CD4-positive, alpha-beta T cell (primary cell): ENCODE measurements at places on chromosomes 6 and 20.

DNA sequence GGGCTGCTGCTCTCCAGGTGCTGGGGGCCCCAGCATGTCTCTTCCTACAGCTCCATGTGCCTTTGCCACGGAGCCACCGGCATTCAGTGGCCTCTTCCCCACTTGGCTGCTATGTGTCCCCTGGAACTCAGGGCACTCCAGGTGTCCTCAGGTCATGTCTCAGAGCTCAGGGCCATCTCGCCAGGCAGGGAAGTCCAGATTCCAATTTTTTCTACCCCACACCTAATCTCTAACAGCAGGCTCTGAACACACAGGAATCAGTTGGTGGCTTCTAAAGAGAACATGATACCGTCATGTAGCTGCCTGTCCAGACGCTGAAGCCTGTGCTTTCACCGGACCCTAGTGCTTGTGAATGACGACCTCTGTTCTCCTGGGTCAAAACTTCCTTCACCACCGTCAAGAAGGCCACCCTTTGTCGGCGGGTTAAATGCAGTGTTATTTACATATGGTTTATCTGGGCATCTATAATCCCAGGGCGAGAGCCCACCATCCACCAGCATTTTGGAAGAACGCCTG, 4.2 kb upstream of the SLCO4A1 start:
- DNase-seq, result no peak

- no peak for DNase-seq
These were observed 91.1 kb downstream of the TXNDC5 start for GRCh38 chr6:7819431-7820015.

DNA sequence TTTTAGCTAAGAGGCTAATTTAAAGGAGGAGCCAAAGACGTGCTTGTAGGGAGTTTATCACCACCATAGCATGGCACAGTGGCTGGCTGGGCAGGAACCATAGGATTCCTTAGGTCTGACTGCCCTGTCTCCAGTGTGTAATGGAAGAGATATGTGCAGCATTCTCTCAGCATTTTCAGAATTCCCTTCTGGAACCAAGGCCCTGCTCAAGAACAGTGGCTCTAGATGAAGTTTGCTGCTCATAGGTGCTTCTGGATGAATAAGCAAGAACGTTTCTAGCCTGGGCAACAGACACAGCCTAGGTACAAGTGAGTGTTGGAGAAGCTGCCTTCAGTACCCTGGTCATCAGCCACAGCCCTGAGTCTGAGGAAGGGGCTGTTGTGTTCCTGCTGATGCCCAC, 69.1 kb downstream of the LCA5 start:
- no peak for DNase-seq

- DNase-seq, result no peak
These were observed 258.5 kb downstream of the KIF16B start for GRCh38 chr20:16314748-16315159.

DNA sequence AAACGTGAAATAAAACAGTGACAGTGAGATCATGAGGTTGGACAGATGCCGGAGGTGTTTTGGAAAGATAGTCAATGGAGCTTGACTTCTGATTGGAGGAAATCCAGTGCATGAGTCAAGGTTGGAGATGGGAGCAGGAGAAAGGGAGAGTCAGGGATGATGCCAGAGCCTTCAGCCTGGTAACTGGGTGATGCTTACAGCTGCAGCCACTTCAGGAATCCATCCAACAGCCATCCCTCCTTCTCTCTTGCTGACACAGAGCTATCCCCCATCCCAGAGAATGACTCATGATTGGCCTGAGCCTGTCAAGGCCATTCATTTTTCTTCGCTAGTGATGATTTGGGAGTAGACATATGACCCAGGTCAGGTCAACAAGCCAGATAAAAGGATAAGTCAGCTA, 112.8 kb downstream of the SAMD5 start:
- no peak for DNase-seq

- DNase-seq, result no peak
These were observed 101.9 kb upstream of the BEND3 start for GRCh38 chr6:107217248-107217647.

DNA sequence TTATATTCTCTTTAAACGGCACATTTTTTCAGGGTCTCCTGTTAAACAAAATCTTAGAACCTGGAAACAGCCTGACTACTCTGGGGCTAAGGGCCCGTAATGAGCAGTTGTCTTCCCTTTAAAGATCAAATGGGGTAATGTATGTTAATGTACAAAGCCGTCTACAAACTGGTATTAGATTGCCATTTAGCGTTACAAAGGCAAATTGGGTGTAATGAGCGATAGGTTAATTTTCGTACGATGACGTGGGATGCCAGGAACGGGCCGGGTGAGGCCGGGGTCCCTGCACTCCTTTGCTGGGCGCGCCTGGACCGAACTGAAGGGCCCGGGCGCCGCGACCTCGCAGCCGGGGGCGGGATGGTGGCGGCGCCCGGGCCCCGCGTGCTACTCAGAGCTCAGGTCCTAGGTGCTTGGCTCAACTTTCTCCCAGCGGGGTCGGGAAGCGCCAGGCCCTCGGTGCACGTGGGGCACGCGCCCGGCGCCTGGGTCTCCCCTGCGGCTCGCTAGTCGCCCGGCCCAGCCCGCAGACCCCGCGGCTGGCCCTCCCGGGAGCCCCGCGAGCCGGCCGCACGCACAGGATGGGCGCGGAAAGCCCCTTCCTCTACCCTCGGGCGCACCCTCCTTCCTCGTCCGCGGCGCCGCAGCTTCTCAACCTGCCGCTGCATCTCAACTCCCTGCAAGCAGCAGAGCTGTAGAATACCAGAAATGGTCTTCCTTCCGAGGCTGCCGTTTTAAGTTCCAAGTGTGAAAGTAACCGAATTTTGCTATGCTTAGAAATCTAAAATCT, 5.9 kb downstream of the NKX2-4 start:
- DNase-seq, result no peak

GRCh38 chr6:129134535-129134934, 251.6 kb downstream of the LAMA2 start:
- no peak for DNase-seq
